ENCODE measurements at places on chromosomes 4 and X. TPM values are rescaled to one million over a fixed set of nuclear protein-coding genes. Genes with fewer than 3 reads are reported as not detected.

DNA sequence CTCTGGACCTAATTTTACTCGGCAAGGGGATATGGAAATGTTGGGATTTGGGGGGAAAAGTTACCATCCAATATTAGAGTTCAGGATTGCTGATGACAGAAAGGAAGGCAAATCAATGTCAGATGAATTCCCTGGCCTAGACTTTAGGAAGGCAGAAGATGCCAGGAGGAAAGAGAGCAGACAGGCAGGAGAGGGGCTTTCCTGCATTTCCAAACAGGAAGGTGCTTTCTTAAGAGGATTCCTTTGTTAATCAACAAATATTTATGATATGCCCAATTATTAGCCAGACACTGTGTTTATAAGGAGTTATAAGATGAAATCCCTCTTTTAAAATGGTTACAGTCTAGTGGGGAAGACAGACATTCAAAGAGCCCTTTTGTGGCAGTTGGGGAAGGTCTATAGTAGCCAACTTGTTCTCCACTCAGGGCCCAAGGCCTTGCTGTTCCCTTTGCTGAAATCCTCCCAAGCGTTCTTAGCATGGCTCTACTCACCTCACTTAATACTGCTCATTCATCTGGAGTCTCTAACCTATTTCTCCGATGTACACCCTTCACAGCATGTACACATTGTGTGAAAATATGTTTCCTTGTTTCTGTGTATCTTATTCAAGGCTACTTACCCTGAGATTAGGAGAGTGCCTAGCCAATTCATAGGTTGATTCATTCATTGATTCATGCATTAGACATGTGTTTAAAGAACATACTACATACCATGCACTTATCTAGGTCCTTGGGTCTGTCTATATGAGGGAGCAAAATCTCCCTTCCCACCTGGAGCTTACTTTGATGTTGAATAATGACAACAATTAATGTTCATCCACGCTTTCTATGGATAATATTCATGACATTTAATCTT is 5.3 kb downstream of the IGFBP7 start:
- H3K4me3 ChIP-seq, result no peak overlapping the region
- H3K27me3 ChIP-seq, result peaks cover 9% of the 10 kb centered on the region
- H3K36me3 ChIP-seq, result no peaks in the 10 kb centered on the region
- no peak for DNase-seq
- H3K4me1 ChIP-seq, result no peaks in the 10 kb centered on the region
- no peak overlapping the region for H3K27ac ChIP-seq

Gene SOX3
- total RNA-seq, result not detected

DNA sequence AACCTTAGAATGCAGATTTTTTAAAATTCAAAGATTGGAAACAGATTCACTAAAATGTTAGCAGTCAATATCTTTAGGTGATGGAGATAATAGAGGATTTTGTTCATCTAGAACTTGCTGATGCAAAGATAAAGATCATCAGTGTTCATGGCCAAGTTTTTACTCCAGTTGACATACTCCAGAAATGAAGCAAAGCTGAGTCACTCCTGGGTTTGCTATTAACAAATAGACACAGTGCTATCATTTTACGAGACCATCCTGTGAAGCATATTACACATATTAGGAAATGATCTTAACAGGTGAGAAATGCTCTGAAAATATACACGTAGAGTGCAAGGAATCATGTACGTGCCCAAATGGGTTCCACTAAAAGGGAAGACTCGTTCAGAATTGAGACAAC is 170.6 kb upstream of the FAM9B start:
- no peaks in the 10 kb centered on the region for H3K36me3 ChIP-seq
- no peak overlapping the region for H3K27ac ChIP-seq
- no peak overlapping the region for H3K4me3 ChIP-seq
- DNase-seq, result no peak

DNA sequence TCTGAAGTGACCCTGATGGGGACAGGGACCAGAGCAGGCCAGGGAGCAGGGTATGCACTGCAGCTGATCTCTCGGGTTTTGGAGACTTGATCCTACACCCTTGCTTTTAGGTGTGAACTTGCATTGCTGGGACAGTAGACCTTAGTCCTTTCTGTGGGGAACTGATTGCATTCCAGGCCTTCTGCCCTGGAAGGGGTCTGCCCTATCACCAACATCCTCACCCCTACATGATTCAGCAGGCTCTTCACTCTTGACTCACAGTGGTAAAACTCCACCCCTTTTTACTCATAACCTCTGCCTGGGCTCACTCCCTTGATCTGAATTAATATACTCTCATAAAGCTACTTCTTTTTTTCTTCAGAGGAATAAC is 6.6 kb upstream of the DDX60L start:
- no peak overlapping the region for H3K4me3 ChIP-seq
- no peak overlapping the region for H3K27ac ChIP-seq
- H3K36me3 ChIP-seq, result no peaks in the 10 kb centered on the region
- H3K4me1 ChIP-seq, result peaks cover 9% of the 10 kb centered on the region
- DNase-seq, result no peak

DNA sequence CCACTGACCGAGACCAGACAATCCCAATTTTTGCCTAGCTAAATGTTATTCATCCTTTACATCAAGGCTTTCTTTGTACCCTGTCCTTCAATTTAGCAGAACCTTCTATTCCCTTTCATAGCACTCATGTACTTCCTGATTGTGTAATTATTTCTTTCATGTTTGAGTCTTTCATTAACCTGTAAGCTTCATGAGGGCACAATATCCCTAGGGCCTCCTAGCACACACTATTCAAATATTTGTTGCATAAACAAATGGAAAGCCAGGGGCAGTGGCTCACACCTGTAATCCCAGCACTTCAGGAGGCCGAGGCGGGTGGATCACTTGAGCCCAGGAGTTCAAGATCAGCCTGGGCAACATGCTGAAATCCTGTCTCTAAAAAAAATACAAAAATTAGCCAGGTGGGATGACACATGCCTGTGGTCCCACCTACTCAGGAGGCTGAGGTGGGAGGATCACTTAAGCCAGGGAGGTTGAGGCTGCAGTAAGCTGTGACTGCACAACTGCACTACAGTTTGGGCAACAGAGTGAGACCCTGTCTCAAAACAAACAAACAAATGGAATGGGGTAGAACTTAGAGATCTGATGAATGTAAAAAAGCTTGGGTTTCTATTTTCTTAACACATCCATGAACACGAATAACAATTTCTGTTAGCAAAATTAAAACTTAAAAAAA is 59.0 kb downstream of the SAT1 start:
- no peaks in the 10 kb centered on the region for H3K27me3 ChIP-seq
- DNase-seq, result no peak
- H3K36me3 ChIP-seq, result no peaks in the 10 kb centered on the region
- H3K4me3 ChIP-seq, result no peak overlapping the region
- no peaks in the 10 kb centered on the region for H3K4me1 ChIP-seq

DNA sequence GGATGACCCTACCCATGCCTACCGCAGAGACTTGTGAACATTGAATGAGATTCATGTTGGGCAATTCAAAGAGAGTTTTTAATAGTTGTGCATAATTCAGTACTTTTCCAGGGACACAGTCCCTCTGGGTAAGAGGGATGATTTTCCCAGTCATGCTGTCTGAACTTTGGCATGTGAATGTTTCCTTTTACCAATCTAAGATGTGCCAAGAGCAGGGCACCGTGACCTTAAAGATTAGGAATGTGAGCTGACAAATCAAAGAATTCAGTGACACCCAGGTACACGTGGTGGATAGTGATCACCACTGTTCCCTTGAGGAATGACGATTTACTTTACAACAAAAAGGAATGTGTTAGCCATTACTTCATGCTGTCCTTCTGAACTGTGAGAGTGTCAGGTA is 515.6 kb downstream of the PPARGC1A start:
- no peaks in the 10 kb centered on the region for H3K36me3 ChIP-seq
- no peaks in the 10 kb centered on the region for H3K27me3 ChIP-seq
- no peak for DNase-seq
- H3K4me1 ChIP-seq, result no peaks in the 10 kb centered on the region
